ENCODE measurements at places on chromosomes 11 and 22. TPM values are rescaled to one million over a fixed set of nuclear protein-coding genes. Genes with fewer than 3 reads are reported as not detected.

TMEM191C gene
- total RNA-seq = 0.59 TPM

SYNGR1 gene
- 3.6 TPM for total RNA-seq

TMEM86A gene
- 4.1 TPM for total RNA-seq

CECR2 gene
- not detected for total RNA-seq

OR5B12 gene
- total RNA-seq = not detected

NPAS4 gene
- 0.36 TPM for total RNA-seq

SOX6 gene
- 3.2 TPM for total RNA-seq

C11orf68 gene
- 32.9 TPM for total RNA-seq

C22orf23 gene
- 0.72 TPM for total RNA-seq

GUCY1A2 gene
- under 0.01 TPM for total RNA-seq

PANX3 gene
- total RNA-seq = not detected

UBQLN3 gene
- total RNA-seq = under 0.01 TPM

HTR3A gene
- total RNA-seq = not detected

SART1 gene
- total RNA-seq = 22.4 TPM

OSBP2 gene
- total RNA-seq = 4.3 TPM

APOL5 gene
- total RNA-seq = not detected

C11orf86 gene
- total RNA-seq = not detected

RAB6A gene
- total RNA-seq = 145 TPM

FOLR3 gene
- 0.88 TPM for total RNA-seq

FAM181B gene
- total RNA-seq = under 0.01 TPM

CLDN5 gene
- not detected for total RNA-seq
